ENCODE measurements at places on chromosomes 12 and 14.

- DNase-seq: no peak
Measured at GRCh38 chr14:102117852-102118251, 21.8 kb upstream of the WDR20 start.

- peak; percentile 70 for DNase-seq
Measured at GRCh38 chr12:93766796-93767523, 89.8 kb downstream of the CRADD start.

GRCh38 chr14:59356767-59357166 lies 108.4 kb downstream of the GPR135 start:
- no peak for DNase-seq

- DNase-seq: no peak
Measured at GRCh38 chr12:20370866-20371519, 2.7 kb downstream of the PDE3A start.

DNA sequence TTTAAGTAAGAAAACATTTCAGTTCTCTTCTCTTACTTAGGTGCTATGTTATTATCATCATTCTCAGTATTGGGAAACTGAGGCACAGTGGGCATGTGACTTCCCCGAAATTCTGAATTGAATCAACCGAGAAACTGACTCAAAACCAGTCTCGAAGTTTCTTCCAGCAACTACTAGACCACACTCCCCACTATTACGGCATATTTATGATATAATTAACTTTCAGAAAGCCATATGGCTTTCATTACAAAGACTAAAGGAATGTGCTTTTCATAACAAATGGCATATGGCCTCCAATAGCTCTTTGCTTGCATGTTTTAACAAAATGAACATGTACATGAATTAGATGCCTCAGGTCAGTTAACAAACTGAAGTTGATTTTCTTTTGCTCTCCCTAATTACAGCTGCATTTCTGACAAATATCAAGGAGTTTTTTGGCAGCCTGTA lies 182.9 kb upstream of the SLC38A2 start:
- DNase-seq: peak; percentile 88

GRCh38 chr12:110010853-110011723 lies 11.9 kb downstream of the ANKRD13A start:
- no peak for DNase-seq

DNA sequence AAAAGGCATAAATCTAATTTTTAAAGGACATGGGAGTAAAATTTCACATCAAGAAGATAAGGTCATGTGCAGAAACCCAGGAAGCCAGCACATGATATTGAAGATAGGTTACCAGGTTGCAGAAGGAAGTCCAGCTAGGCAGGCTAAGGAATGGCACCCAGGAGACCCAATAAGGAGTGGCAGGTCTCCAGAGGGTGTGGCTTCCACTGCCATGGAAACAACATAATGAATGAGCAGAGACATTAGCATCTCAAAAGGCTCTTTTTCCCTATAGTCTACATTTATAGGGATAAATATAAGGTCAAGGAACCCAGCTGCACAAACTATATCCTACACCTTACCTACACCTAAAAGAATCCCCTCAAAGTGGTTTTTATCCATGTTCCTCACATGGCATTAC lies 275.9 kb downstream of the RPS29 start:
- DNase-seq: no peak

DNA sequence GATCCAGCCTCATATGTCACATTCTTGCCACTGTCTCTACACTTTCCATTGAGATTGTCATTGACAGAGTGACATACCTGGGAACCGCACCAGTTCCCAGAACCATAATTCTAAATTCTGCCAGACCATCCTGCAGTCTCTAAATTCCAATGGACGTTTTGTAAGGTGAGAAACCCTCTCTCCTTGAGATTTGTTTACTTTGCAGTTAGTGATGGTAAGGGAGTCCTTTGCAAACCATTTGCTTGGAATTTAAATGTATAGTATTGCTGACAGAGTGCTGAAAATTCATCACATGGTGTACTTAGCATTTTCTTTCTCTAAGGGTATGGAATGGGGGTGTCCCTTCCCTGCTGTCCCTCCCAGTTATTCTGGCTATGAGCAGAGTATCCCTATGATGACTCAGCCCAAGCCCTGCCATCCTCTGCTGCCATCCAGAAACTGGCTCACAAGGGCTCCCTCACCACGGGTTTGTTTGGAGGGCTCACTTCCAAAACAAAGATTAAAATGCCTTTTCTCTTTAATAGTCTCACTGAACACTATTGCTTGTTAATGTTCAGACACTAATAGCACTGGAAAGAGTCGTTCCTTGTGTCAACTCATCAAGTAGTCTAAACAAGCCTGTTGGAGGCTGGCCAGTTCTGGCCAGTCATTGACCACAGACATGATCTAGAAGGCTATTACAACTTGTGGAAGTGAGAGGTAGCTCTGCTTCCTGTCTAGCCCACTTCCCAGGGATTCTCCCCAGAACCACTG lies 129.0 kb upstream of the HMGA2 start:
- DNase-seq: peak; percentile 97

- DNase-seq: no peak
Measured at GRCh38 chr12:32451816-32452215, 52.5 kb downstream of the FGD4 start.

GRCh38 chr12:83057436-83057835 lies 370.7 kb downstream of the TMTC2 start:
- no peak for DNase-seq

- DNase-seq: peak; percentile 15
Measured at GRCh38 chr12:67222302-67222701, 46.9 kb upstream of the CAND1 start.

DNA sequence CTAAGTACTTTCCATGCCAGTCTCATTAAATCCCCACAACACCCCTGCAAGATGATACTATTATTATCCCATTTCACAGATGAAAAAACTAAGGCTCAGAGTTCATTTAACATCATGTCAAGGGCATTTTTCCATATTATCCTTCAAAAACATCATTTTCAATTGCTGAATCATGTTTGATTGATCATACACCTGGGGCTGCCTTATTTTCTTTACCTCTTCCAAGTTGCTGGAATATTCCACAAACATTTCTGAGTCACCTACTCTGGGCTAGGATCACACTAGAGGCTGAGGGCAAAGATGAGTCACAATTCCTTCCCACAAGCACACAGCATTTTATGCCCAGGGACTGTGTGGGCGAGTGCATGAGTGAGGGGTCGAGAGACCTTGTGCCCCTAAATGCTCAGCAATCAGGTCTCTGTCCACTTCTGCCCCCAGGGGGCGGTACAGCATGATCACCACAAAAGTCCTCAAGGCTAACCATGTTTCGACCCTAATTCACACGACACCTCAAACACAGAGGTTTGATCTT lies 14.1 kb upstream of the TMEM119 start:
- DNase-seq: peak; percentile 82

DNA sequence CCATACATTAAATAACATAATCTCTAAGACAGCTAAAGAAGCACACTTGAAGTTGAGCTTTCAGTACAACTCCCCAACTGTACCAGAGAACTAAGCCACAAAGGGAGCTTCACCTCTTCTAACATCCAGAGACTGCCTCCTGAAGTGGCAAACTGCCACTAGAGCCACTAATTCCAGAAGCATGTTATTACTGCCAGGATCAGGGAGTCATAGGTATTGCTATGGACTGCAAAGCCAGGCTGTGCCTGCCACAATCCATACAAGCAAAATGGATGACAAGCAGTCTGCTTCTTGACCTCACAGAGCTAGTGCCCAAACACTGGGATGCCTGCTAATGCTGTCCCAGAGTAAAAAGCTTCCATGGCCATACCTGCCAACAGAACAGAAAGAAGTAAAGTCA lies 160.1 kb downstream of the STXBP6 start:
- peak; percentile 42 for DNase-seq

GRCh38 chr12:112838731-112839130 lies 47.2 kb downstream of the RPH3A start:
- no peak for DNase-seq

DNA sequence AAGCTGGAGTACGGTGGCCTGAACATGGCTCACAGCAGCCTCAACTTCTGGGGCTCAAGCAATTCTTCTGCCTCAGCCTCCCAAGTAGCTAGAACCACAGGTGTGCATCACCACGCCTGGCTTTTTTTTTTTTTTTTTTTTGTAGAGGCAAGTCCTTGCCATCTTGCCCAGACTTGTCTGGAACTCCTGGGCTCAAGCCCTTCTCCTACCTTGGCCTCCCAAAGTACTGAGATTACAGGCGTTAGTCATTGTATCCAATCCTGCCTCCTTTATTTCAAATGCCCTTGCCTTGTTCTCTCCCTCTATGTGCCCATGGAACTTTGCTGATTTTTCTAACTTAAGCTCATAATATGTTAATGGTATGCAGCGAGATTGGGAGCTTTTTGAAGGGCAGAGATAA lies 49.2 kb upstream of the PRICKLE1 start:
- no peak for DNase-seq

- DNase-seq: no peak
Measured at GRCh38 chr14:80215756-80216581, 4.7 kb upstream of the DIO2 start.

- DNase-seq: no peak
Measured at GRCh38 chr12:116926283-116927243, 15.8 kb downstream of the FBXW8 start.

DNA sequence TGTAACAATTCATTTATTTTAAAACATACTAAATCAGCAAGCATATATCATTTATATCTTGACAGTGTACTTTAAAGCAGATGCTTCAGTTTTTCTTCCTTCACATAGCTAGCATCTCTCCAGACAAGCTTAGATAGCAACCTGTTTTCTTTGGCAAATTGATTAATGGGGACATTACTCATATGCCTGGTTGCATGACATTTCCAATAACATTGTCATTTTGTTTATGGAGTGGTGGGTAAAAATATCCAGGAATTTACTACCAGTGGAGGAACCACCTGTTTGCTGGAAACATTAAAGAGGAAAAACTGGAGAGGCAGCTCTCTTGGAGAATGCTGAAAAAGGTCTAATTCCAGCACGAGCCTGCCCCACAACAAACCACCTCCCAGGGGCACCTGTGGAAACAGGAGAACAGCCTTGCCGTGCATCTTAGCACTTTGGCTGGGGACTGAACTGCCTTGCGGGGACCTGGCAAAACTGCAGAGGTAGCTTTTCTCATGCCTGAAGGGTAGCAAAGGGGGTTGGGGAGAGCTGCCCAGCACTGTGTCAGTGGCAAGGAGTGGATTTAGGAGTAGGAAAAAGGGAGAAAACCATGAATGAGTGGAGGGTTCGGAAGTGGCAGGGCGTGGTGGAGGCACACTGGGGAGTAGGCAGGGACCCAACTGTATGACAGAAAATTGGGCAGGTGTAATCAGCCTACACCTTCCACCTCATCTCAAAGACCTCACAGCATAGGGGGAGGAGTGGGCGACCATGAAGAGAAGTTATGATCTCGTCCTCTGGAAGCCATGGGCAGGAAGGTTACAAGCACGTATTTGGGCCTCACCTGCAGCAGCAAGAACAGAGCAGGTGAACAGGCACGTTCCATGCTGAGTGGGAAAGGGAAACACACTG lies 11.7 kb upstream of the CREBL2 start:
- no peak for DNase-seq

DNA sequence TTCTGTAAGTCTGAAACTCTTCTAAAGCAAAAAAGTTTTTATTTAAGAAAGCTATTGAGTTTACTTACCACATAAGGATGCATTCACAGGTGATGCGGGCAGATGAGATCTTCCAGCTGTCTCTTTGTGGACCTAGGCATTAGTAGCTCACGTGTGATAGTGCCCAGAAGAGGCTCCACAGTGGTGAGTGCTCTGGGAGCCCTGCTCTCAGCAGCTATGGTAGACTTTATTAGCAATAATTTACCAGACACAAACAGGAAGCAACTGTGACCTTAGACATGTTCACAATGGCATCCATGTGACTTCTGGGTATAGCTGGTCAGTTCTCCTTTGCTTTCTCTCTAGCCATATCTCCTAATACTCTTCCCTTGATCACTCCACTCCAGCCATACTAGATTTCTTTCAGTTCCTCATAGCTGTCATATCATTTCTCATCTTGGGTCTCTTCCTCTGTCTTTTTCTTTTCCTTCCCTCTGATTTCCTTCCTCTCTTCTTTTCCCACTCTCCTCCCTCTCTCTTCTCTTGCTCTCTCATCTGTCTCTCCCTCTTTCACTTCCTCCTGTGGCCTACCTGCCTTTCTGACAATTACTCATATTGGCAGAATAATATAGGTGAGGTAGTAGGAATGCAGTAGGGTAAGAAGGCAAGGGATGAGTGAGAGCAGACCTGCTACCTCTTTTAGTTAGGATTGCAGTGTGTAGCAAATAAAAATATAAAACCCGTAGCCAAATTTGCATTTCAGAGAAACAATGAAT lies 75.2 kb upstream of the SCAF11 start:
- DNase-seq: no peak

DNA sequence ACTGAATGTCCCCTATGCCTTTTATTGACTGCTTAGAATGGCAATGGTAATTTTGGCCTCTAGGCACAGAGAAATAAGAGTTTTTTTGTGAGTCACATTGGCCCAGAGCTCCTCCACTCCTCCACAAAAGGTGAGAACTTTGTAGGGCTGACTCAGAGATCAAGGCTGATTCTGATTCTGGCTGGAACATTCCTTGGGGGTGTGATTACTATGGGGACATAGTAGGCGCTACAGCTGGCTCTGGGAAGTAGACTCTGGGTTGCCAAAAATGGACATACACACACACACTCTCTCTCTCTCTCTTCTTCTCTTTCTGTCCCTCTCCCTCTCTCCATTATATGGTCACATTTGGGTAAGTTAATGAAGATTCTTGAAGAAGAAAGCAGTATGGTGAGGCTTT lies 174.6 kb upstream of the DDHD1 start:
- DNase-seq: peak; percentile 76

- DNase-seq: no peak
Measured at GRCh38 chr14:96269359-96269710, 13.3 kb downstream of the BDKRB1 start.

DNA sequence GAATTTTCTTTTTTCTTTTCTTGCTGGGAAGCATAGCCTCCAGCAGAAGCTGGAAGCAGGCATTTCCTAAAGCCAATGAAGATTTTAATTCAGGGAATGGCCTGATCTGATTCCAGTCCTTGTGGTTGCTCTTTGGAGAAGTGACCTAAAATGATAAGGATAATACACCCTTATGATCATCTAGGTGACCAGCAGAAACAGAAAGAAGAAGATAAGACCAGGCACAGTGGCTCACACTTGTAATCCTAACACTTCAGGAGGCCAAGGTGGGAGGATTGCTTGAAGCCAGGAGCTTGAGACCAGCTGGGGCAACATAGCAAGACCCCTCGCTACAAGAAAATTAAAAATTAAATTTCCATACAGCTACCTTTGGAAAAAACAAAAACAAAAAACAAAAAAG lies 51.2 kb downstream of the EEA1 start:
- no peak for DNase-seq

GRCh38 chr12:116222358-116222757 lies 55.1 kb downstream of the MED13L start:
- DNase-seq: peak; percentile 77

- DNase-seq: no peak
Measured at GRCh38 chr12:68446384-68446783, 114.2 kb upstream of the MDM1 start.
